ENCODE measurements at places on chromosomes 3 and 15.

GRCh38 chr3:152301745-152302181, 33.0 kb downstream of the MBNL1 start:
- no peak for DNase-seq

- DNase-seq: no peak
These were observed 80.8 kb upstream of the GPR149 start for GRCh38 chr3:154510780-154511179.

DNA sequence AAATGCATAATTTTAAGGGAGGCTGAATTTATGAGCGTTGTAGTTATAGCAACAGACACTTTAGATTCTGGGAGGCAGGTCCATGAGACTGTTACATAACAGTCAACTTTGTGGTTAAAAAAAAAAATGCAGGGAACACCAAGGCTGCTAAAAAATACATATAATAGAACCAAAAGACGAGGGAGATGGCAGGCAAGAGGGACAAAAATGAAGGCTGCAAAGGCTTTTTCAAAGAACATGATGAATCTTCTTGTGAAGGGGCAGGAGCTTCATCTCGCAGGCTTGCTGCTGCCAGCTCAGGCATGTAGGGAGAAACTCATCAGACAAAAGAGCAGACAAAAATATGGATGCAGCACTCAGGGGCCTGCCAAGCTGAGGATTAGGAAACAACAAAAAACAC, 243.9 kb downstream of the SHQ1 start:
- DNase-seq: no peak

DNA sequence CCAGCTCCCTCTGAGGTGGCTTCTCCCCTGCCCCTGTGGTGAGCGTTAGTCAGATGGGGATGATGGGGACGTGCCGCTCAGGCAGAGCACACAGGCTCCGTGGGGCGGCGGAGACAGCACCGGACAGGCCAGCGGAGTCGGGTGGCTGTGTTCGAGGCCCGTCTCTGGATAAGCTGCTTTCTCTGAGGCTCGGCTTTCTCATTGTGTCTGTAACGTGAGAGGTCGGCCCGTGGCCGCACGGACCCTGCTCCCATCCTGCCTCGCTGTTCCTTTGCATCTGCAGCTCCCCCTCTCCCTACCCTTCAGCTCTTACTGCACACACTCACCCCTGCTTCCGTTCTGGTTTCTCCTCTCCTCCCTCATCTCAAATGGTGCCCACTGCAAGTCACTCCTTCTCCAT, 62.5 kb downstream of the FAM43A start:
- DNase-seq: no peak

DNA sequence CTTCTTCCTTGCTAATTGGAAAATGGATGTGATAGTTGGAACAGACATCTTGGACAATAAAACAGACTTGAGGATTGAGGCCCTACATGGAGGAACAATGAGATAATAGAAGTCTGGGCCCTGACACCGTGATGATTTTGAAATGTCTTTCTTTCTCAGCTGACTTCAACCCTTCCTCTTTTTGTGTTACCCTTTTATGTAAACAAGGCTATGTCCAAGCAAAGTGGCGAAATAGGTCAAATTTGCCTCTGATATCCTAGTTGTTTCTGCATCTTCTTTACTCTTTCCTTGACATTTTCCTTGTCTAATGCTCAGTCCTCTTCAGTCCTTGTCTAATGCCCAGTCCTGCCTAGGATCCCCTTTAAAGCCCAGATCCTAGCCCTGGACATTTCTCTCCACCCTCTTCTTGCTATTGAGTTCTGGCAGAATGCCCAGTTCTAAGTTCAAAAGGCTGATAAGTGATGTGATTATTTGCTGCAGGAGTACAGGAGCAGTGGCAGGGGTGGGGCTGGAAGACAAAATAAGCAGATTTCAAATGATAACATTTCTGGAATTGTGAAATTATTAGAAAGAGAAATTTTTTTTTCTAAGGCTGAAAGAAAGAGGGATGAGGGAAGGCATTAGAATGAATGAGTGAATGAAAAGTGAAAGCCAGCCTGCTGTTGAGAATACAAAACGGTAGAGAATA, 6.5 kb upstream of the VPS8 start:
- DNase-seq: peak; percentile 51

GRCh38 chr15:64653757-64654156, 121.6 kb downstream of the RBPMS2 start:
- no peak for DNase-seq

DNA sequence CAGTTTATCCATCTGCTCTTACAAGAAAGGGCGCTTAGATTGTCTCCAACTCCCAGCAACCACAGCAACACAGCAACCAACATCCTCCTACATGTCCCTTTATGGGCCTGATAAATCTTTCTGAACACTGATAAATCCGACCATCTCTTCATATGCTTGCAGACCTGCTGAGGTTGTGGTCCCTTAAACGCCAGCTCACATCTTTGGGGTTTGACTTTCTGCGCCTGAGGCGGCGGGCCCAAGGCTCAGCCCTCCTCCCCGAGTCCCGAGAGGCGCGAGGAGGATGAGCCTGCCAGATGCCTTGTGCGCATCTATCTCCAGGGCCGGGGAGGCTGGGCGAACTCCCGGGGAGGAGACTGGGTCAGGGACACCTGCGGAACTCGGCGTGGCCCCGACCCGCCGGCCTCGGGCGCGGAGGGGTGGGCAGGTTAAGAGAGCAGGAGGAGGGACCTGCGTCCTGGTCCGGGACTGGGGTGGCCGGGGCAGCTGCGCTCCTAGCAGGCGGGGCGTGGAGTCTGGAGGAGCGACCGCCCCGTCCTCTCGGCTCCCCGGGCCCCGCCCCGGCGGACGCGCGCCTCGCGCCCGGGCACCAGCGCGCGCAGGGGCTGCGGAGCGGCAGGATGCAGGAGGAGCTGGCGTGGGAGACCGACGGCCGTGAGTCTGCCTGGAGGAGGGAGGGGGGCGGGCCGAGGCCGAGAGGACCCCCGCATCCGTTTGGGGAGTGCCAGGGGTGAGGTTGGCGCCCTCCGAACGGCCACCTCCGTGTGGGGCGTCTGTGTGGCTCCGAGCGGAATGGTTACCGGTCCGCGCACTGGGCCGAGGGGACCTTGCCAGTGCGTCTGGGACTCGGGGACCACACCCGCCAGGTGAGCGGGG, at the start of gene ANKDD1A:
Gene ANKDD1A, plus strand, starts transcription at position 592 of the 876 bp plus-strand sequence. Its CDS starts 29 bp downstream, at position 621.
- peak; percentile 81 for DNase-seq

DNA sequence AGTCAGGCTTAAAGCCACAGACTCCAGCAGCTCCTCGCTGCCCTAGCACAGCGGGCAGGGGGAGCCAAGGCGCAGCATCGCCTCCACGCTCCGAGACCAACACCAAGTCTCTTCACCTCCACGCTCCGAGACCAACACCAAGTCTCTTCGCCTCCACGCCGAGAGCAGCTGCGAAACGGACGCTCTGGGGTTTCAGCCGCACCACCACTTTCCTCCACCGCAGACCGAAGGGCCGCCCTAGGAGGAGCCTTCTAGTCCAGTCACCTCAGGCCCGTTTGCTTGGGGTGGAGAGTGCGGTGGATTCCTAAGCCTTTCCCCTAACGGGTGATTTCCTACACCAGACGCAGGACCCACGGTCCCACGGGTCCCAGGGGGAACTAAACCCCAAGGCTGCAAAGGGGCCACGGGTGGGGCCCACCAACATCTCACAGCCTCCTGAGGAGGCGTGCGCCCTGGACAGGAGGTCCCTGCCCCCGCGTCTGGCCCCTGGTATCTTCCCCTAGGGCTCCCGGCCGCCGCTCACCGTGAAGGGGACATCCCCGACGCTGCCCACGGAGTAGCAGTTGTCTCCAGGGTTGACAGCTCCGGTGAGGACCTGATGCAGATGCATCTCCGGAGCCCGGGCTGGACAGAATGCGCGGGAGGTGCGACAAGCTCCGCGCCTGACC, 501 bp downstream of the DMXL2 start:
- peak; percentile 68 for DNase-seq

- DNase-seq: no peak
These were observed 238.8 kb downstream of the GAP43 start for GRCh38 chr3:115862099-115862498.

GRCh38 chr3:53715815-53716483, 130.3 kb downstream of the CHDH start:
- DNase-seq: no peak

DNA sequence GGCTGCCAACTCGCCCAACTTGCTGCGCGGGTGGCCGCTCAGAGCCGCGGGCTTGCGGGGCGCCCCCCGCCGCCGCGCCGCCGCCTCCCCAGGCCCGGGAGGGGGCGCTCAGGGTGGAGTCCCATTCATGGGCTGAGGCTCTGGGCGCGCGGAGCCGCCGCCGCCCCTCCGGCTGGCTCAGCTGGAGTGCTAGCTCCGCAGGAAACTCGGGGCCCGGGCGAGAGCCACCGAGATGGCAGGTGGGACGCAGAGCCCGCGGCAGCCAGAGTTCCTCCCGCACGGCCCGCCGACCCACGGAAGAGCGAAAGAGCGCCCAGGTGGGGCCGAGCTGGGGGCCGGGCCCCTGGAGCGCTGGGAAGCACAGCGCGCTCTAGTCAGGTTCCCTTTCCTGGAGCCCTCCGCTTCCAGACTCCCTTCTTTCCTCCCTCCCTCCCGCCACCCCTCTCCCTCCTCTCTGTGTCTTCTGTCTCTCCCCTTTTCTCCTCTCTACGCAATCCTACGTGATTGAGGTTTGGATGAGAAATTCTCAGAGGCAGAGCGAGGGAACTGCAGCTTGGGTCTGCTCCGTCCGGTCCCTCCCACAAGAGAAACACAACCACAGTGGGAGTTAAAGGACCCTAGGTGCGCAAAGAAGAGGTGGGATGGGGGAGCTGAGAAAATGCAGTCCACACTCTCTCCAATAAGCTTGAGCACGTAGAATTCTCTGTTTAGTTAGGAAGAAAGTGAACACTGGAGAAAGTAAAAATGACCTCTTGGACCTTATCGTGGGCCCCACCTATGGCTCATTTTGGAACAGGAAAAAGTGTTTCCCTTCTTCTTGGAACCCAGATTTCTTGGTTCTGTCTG, 317.3 kb downstream of the FGF12 start:
- DNase-seq: peak; percentile 18

- DNase-seq: no peak
These were observed 74.4 kb upstream of the HES1 start for GRCh38 chr3:194061421-194062030.

GRCh38 chr3:13414040-13414729, 5.9 kb downstream of the NUP210 start:
- no peak for DNase-seq

DNA sequence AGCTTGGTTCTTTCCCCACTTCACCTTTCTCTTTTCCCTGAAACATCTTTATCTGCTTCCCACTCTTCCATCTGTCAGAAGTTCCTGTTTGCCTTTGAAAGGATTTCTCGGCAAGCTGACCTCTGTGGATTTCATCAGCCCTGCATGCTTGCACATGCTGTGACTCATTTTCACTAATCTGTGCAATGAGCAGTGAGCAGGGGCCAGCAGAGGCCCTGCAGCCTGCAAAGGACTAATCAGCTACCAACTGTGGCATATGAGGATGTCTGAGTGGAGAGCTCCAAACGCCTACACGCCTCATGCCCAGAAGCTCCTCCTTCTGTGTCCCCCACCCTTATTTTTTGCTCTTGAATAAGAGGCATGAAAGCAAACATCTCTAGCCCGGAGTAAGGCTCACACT, 333.0 kb upstream of the SEMA6D start:
- DNase-seq: peak; percentile 78

Measured in hepatocyte (in vitro differentiated cells).